Testis (tissue), 5 donors: ENCODE measurements at places on chromosomes 11 and 22. TPM values are rescaled to one million over a fixed set of nuclear protein-coding genes. Genes with fewer than 3 reads are reported as not detected.

DNA sequence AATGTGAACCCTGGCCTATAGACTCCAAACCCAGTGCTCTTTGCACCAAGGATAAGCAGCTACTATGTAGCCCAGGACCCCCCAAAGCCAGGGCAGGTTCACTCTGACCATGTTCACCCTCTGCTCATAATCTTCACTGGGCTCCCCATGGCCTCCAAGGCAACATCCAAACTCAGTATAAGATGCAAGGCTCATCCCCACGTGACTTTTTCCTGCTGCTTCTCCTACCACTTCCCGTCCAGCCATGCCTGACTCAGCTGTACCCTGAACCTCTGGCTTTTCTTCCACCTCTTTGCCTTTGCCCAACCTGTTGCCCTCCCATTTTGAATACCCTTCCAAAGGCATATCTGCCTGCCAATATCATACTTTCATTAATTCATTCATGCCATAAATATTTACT is 27.8 kb downstream of the PDE2A start:
- no peak for DNase-seq
- H3K27me3 ChIP-seq = no peaks in the 10 kb centered on the region
- H3K4me3 ChIP-seq = no peak overlapping the region
- no peak overlapping the region for H3K27ac ChIP-seq
- H3K4me1 ChIP-seq = peaks cover 13% of the 10 kb centered on the region

- H3K27ac ChIP-seq = no peak overlapping the region
- DNase-seq = no peak
- no peaks in the 10 kb centered on the region for H3K27me3 ChIP-seq
- no peaks in the 10 kb centered on the region for H3K36me3 ChIP-seq
- no peaks in the 10 kb centered on the region for H3K4me1 ChIP-seq
- H3K4me3 ChIP-seq = no peak overlapping the region
These were observed 26.7 kb upstream of the FGF19 start for GRCh38 chr11:69730500-69730899.

GRCh38 chr22:42688241-42689211 is 32.1 kb downstream of the A4GALT start:
- no peaks in the 10 kb centered on the region for H3K27me3 ChIP-seq
- peaks cover 55% of the 10 kb centered on the region for H3K4me1 ChIP-seq

GRCh38 chr22:30284172-30284571 is 5.1 kb downstream of the CASTOR1 start:
- no peak for DNase-seq
- no peak overlapping the region for H3K4me3 ChIP-seq
- H3K27me3 ChIP-seq = no peaks in the 10 kb centered on the region
- peaks cover 14% of the 10 kb centered on the region for H3K4me1 ChIP-seq
- no peaks in the 10 kb centered on the region for H3K36me3 ChIP-seq

DNA sequence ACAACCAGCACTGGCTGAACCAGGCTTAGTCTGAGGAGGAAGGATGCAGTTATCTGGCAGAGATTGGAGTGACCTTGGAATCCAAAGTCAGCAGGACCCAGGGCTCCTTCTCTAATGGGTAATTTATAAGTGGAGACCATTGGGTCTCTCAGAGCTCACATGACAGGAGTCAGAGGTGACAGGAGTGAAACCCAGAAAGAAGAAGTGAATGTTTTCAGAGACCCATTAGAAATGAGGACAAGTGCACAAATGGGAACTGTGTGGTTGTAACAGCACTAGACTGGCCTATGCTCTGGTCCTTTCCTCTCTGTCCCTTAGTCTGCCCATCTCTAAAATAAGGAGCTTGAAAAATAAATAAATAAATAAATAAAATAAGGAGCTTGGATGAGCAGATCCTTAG is 107.4 kb downstream of the SERGEF start:
- no peak overlapping the region for H3K27ac ChIP-seq
- H3K27me3 ChIP-seq = no peaks in the 10 kb centered on the region
- no peak for DNase-seq
- no peak overlapping the region for H3K4me3 ChIP-seq
- H3K36me3 ChIP-seq = no peaks in the 10 kb centered on the region

DNA sequence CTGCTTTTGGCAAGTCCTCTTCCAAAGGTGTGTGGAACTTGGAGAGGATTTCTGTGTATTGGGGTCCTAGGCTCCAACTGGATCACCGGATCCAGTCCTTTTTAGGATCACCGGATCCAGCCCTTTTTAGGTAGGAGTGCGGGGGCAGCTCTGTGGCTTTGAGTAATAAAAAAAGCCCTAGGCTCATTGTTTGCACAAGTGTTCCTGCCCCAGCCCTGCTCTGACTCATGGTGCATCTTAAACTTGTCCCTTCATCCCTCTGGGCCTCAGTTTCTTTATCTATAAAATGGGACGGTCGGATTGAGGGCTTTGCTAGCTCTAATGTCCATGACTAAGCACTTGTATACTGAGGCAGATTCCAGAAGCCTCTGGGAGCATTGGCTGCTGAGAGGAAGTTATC is 22.7 kb upstream of the CD44 start:
- H3K27ac ChIP-seq = no peak overlapping the region
- no peaks in the 10 kb centered on the region for H3K36me3 ChIP-seq
- H3K4me3 ChIP-seq = no peak overlapping the region
- H3K27me3 ChIP-seq = no peaks in the 10 kb centered on the region
- no peak for DNase-seq

DNA sequence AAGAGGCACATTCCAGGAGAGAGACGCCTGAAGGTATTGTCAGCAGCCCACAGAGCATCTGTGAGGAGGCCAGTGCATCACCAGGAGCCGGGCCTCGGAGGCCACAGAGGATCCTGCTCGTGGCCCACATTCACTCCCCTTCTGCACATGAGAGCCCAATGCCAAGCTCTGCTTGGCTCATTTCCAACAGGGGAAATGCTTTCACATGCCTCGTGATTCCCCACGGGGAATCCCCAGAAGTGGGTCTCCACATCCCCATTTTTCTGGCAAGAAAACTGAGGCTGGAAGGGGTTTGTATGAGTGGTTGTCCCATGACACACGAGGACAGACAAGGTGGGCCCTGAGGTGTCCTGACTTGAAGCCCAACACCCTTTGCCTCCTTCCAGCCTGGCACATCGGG is 34.4 kb downstream of the TP53I11 start:
- H3K27me3 ChIP-seq = no peaks in the 10 kb centered on the region
- H3K4me3 ChIP-seq = no peak overlapping the region

DNA sequence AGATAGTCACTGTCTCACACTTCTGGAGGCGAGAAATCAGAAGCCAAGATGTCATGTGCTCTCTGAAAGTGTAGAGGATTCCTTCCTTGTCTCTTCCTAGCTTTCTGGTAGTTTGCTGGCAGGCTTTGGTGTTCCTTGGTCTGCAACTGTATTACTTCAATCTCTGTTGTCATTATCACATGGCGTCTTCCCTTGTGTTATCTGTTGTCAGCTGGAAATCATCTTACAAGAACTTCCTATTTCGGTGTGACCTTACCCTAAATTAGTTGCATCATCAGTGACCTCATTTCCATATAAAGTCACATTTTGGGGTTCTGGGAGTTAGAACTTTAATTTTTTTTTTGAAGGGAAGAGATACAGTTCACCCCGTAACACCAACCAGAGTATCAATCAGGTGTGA is 3.3 kb upstream of the LIN7C start:
- no peaks in the 10 kb centered on the region for H3K27me3 ChIP-seq
- no peak overlapping the region for H3K27ac ChIP-seq
- no peak for DNase-seq

DNA sequence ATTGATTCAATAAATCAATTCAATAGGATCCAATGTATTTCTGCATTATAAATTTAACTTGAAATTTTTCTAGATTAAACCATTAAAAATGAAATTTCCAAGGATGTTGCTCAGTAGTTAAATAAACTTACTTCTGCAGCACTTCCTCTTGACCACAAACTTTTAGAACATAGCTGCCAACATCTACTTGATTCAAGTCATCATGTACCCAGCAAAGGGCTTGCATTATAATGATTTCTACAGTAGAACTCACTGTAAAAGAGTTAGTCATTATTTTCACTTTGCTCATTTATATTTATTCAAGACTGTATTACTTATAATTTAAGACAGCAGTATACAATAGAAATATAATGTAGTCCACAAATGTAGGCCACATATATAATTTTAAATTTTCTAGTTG is 59.2 kb downstream of the PIK3C2A start:
- no peaks in the 10 kb centered on the region for H3K36me3 ChIP-seq
- DNase-seq = no peak
- H3K4me3 ChIP-seq = no peak overlapping the region
- H3K4me1 ChIP-seq = peaks cover 6% of the 10 kb centered on the region
- no peaks in the 10 kb centered on the region for H3K27me3 ChIP-seq
- peak overlapping the region; percentile 16 for H3K27ac ChIP-seq

DNA sequence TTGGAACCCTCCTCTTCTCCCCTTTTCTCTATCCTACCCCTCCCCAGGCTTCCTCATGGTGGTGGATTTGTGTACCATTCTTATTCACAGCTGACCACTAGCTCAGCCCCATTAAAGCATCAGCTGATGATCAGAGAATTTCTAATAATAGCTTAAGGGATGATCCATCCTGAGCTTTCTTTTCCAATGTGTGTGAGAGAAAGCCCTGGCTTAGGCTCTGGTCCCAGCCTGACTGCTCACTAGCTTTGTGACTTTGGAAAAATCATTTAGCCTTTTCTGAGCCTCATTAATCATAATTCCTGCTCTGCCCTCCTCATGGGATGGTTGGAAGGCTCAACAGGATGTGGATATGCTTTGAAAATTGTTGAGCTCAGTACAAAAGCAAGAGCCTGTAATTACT is 26.3 kb upstream of the CCDC90B start:
- no peaks in the 10 kb centered on the region for H3K4me1 ChIP-seq
- DNase-seq = no peak
- no peak overlapping the region for H3K27ac ChIP-seq
- H3K36me3 ChIP-seq = no peaks in the 10 kb centered on the region
- H3K4me3 ChIP-seq = no peak overlapping the region

- H3K36me3 ChIP-seq = no peaks in the 10 kb centered on the region
- no peak for DNase-seq
- H3K27ac ChIP-seq = no peak overlapping the region
- no peaks in the 10 kb centered on the region for H3K4me1 ChIP-seq
- H3K4me3 ChIP-seq = no peak overlapping the region
These were observed 7.5 kb downstream of the SERPING1 start for GRCh38 chr11:57605028-57605420.

DNA sequence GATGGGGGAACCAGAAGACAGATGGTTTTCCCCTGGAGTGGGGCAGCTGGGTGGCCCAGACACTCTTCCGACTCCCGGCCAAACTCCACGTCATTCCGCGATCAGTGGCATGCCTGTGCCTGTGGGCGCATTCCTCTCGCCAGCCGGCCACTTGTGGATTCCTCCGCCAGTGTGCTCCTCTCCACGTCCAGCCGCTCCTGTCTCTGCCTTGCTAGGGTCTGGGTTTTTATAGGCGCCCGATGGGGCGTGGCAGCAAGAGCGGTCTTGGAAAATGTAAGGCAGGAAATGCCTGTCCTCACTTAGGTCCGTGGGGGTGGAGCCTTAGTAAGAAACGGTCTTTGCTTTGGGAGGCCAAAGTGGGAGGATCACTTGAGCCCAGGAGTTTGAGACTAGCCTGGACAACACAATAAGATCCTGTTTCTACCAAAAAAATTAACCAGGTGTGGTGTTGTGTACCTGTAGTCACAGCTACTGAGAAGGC is 81.6 kb upstream of the SEPTIN5 start:
- H3K36me3 ChIP-seq = no peaks in the 10 kb centered on the region
- peak; percentile 56 for DNase-seq
- peak overlapping the region; percentile 47 for H3K4me3 ChIP-seq
- H3K27ac ChIP-seq = no peak overlapping the region

DNA sequence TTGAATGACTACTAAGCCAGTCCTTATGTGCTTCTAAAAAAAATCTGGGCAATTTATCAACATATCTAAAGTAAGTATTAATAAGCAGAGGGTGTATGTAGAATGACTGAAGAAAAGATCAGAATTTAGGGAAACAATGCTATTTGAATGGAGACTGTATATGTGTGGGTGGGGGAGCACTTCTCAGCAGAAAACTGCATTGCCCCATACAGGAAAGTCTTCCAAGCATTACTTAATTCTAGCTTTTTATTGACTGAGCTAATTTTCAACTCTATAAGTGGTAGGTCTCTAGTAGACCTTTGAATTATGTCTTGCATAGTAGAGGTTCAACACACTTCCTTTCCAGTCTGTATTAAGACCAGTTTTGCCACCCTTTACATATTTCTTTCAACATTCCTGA is 41.7 kb downstream of the CASP12 start:
- H3K27me3 ChIP-seq = no peaks in the 10 kb centered on the region
- no peak overlapping the region for H3K4me3 ChIP-seq
- no peaks in the 10 kb centered on the region for H3K36me3 ChIP-seq
- H3K27ac ChIP-seq = no peak overlapping the region
- DNase-seq = no peak

DNA sequence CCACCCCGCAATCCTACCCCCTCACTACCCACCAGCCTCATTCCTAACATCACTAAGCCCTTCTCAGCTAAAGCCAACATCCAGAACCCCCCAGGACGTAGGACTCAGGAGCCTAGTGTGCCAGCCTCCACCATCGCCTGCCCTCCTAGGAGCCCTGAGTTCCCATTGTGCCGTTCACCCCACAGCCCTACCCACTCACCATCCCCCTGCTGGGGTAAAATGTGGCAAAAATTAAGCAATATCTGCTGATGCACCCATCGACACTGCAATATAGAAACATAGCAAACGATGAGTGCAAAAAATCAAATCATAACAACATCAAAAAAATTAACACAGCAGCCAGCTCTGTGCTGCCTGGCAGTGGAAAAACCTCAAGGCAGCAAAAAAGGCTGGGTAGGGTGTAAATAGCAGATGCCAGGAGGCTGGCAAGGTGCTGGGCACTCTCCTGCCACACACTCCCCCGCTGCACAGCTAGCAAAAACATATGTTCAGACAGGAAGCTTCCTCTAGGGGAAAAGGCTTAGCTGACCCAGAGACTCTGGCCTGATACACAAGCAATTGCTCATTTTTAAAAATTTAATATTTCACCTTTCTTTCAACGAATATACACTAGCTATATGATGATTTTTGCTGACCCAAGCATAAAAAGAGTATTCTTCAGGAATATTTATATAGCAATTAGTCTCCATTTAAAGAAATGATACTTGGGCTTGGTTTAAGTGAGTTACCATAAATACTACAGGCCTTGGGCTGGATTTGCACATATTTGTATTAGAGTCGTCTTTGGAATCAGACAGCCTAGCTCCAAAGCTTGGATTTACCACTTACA is 33.8 kb downstream of the PRDM10 start:
- H3K4me3 ChIP-seq = no peak overlapping the region
- H3K4me1 ChIP-seq = no peaks in the 10 kb centered on the region
- no peak overlapping the region for H3K27ac ChIP-seq
- no peaks in the 10 kb centered on the region for H3K27me3 ChIP-seq
- no peak for DNase-seq

DNA sequence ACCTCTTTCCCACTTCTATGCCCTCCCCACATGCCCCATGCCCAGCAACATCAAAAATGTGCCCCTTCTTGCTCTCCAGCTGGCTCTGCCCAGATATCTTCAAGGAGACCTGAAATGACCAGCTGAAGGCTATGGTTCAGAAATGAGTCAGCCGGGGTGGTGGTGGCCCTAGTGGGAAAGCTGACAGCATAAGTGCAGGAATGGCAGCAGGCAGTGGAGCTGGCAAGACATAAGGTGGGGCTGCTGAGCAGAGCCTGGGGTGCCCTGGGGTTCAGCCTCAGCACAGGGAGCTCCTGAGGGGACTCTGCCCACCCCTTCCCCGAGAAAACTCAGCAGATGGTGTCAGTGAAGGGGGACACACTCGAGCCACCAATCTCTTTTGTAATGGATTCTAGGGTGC is 593.4 kb downstream of the BUD13 start:
- no peaks in the 10 kb centered on the region for H3K27me3 ChIP-seq

SC5D gene
- total RNA-seq = 41.3 TPM

FOLR3 gene
- total RNA-seq = not detected

GSTT2B gene
- 7.9 TPM for total RNA-seq

CDCA5 gene
- total RNA-seq = 28.5 TPM

ADORA2A gene
- total RNA-seq = 2.2 TPM

FAM111B gene
- total RNA-seq = 0.81 TPM
